ENCODE measurements at places on chromosomes 12 and 14. TPM values are rescaled to one million over a fixed set of nuclear protein-coding genes. Genes with fewer than 3 reads are reported as not detected.
A peak's percentile ranks its signal among the peaks of the same experiment; 100 is the strongest.

DNA sequence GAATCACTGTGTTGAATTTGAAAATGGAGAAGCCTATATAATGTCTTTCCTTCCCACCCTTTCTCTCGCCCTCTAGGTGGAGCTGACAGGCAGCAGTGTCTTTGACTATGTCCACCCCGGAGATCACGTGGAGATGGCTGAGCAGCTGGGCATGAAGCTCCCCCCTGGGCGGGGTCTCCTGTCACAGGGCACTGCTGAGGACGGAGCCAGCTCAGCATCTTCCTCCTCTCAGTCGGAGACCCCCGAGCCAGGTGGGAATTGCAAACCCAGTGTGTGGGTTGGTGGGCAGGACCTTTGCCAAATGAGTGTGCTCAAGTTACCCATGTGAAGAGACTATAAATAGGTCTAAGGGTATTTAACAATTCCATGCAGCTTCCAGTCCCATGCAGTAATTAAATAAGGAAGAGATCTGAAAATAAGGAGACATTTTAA lies 274.7 kb downstream of the EGLN3 start:
- no peaks in the 10 kb centered on the region for H3K27me3 ChIP-seq
- H3K36me3 ChIP-seq: no peaks in the 10 kb centered on the region
- no peaks in the 10 kb centered on the region for H3K4me1 ChIP-seq
- DNase-seq: peak; percentile 88

DNA sequence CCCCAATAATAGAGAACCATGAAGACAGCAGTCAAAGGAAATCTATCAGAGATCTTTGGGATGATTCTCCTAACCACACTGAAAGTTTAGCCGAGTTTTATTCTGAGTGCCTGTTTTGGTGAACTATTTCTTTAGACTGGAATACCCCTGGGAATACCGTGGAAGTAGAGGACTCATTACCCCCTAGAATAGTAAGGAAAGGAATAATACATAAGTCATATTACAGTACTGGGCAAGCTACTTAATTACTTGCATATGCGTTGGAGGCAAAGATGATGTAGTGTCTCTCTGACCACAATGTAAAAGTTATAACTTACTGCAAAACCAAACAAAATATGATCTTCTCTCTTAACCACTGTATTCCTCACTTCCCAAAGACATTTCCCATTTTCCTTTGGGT lies 25.5 kb downstream of the ZC2HC1C start:
- no peak for DNase-seq
- H3K36me3 ChIP-seq: peaks cover 15% of the 10 kb centered on the region
- H3K27me3 ChIP-seq: no peaks in the 10 kb centered on the region

DNA sequence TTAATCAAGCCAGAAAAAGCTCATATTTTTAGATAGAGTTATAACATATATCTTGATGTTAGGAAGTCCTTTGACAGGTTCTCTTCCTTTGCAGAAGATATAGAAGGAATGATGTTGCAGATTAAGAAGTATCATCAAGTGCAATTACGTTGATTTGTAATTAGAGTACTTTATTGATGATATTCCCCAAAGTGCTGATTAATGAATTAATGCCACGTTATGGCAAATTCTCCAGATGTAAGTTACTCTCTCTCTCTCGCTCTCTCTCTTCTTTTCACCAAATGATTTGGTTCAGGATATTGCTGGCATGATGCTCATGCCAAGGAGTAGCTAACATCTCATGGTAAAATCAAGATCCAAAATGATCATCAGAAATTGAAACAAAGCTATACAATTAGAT lies 18.1 kb upstream of the CAND1 start:
- no peaks in the 10 kb centered on the region for H3K27me3 ChIP-seq
- no peaks in the 10 kb centered on the region for H3K36me3 ChIP-seq
- H3K27ac ChIP-seq: no peak overlapping the region
- no peak overlapping the region for H3K4me3 ChIP-seq
- no peak for DNase-seq
- no peaks in the 10 kb centered on the region for H3K4me1 ChIP-seq

DNA sequence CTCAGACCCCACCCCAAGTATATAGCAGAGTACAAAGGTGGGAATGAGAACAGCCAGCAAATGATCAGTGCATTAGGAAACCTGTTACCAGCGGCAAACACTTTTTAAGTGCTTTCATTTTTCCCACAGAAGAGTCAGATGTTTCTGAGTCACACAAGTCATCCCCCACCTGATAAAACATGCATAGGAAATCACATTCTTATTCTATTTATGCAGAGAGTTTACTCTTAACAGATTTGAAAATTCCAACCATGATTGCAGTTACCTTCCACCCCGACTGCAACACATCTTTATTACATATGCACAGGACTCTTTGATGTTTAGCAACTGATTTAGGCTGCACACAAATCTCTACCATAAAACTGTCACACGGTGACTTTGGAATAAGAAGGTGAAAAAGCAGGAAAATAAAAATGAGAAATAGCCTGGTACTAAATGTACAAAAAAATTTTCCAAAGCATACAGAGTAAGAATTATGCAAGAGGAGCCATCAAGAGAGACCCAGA lies 236.4 kb downstream of the PAWR start:
- peaks cover 28% of the 10 kb centered on the region for H3K4me1 ChIP-seq
- H3K27ac ChIP-seq: no peak overlapping the region
- H3K27me3 ChIP-seq: no peaks in the 10 kb centered on the region
- H3K4me3 ChIP-seq: no peak overlapping the region
- H3K36me3 ChIP-seq: no peaks in the 10 kb centered on the region

- no peaks in the 10 kb centered on the region for H3K36me3 ChIP-seq
- peaks cover 32% of the 10 kb centered on the region for H3K27me3 ChIP-seq
- H3K4me3 ChIP-seq: peak overlapping the region; percentile 64
- H3K27ac ChIP-seq: peak overlapping the region; percentile 97
Measured at GRCh38 chr12:53048033-53048779, 1.7 kb upstream of the TNS2 start.

C12orf57 gene
- 186 TPM for total RNA-seq
